Stimulated activated CD4-positive, alpha-beta T cell treated with anti-CD3 and anti-CD28 coated beads, Interleukin-1b, Interleukin-23, amount 100 ng/mL, for 24 hours (primary cell): ENCODE measurements at places on chromosomes 3 and 15.

- DNase-seq: no peak
Measured at GRCh38 chr3:99084156-99084555, 182.7 kb upstream of the DCBLD2 start.

DNA sequence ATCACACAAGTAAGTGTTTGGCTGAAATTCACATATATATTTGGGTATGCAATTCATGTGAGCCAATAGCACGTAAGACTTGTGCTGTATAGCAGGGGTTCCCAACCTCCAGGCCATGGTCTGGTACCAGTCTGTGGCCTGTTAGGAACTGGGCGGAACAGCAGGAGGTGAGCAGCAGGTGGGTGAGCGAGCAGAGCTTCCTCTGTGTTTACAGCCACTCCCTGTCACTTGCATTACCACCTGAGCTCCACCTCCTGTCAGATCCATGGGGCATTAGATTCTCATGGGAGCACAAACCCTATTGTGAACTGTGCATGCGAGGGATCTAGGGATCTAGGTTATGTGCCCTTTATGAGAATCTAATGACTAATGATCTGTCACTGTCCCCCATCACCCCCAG lies 59.7 kb downstream of the MAP3K13 start:
- no peak for DNase-seq

DNA sequence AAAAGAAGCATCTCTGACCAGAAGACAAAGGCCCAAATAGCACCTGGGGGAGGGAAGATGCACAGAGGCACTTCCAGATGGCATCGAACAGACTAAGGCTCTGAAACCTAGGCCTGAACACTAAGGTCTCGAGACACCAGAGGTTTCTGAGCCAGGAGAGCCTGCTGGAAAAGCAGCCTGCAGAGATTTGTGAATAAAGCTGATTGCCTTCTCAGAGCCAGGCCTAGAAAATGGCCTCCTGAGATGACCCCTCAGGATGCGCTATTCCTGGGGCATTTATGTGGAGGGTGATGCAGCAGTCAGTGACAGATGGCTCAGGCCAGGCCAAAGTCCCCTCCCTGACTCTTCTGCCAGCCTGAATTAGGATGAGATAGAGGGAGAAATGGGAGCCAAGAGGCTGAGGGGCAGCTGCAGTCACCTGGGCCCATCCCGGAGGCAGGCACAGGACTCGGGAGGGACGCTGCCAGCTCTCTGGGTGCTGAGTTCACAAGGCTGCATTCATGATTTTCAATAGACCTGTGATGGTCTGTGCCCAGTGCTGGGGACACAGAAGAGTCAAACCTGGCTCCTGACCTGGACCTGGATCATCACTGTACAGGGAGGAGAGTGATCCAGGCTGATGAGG lies 6.9 kb downstream of the PRSS50 start:
- DNase-seq: no peak

DNA sequence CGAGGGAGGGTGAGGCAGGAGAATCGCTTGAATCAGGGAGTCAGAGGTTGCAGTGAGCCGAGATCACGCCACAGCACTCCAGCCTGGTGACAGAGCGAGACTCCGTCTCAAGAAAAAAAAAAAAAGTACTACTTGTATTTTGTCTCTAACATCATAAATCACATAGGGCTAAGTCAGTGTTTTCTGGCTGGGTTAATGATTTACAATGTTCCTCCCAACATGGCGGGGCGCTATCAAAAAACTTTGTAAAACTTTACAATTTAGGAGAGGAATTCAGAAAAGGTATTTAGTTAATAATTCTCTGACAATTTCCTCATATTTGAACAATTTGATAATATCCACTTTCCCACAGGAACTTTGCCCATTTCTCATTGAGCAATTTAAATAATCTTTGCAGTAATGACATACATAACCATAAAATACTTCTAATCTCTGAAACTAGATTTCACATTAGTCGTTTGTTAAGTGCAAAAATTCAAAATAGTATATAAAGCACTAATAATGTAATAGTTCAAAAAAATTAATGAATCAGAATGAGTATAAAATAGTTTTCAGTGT lies 26.6 kb upstream of the B3GNT5 start:
- DNase-seq: no peak

DNA sequence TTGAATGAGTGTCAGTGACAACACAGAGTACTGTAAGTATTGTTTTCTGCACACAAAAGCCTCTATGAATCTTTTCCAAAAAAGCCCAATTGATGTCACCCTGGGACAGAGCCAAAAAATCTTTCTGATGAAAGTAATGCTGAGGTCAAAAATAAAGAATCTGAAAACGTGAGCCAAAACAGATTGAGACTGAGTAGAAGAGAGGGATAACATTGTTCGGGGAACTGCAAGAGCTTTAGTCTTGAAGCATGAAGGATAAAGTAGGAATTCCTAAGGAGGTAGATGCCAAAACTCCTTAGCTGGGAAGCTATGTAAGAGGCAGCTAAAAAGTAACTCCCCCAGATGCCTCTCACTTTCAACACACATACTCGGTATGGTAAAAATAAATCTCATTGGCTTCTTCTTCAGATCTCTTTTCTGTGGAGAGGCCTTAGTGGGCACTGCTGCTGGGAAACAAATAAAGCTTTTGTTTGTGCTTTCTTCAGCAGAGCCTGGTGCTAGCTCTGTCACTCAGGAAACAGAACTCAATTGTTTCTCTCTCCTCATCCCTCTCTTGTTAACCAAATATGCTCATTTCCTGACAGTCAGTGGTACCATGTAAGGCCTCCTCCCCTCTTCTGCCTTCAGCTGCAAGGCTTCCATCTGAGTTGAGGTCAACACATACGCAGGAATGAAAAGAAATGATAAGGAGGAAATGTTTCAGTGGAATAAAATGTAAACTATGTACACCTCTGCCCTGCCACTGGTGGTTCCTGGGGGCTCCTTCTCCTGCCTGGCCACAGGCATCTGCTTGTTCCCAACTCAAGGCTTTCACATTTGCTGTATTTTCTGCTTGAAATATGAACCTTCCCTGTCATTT lies 58.1 kb downstream of the CD200 start:
- DNase-seq: no peak

GRCh38 chr15:26892182-26892518 lies 25.3 kb downstream of the GABRA5 start:
- no peak for DNase-seq

- no peak for DNase-seq
Measured at GRCh38 chr3:124553178-124553577, 177.1 kb upstream of the UMPS start.

DNA sequence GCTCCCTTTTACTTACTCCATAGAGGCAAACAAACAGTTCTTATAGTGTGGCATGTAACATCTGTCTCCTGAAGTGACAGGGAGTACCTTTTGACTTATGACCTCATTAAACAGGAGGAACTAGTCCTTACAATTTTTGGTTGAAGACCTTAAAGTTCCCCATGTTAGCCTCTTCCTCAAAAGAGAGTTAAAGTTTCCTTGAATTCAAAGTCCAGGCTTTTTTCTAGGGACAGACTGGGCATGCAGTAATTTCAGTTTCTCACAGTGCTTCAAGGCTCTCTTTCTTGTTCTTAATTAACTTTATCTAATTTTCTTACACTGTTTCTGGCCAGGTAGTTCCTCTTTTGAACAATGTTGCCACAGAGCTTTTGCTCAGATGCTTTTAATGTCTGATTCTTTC lies 12.1 kb downstream of the GOLM2 start:
- DNase-seq: no peak

DNA sequence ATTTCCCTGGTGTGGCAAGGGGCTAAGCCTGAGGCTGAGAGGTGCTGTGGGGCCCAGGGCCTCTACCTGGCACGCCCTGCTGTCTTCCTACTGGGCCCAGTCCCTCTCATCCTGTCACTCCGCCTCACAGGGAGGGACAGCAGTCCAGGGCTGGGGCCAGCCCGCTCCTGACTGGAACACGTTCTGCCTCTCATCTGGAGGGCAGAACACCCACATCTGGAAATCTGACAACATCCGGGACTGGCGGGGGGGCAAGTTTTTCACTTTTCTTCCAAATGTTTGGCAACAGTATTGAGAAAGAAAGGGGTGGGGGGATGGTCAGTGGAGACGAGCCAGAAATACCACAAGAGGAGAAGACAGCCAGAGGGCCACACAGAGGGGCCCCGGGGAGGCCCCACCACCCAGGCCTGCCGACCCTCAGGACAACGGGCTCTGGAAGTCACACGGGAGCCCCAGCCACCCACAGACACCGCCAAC lies 1.8 kb upstream of the MYL3 start:
- DNase-seq: no peak

DNA sequence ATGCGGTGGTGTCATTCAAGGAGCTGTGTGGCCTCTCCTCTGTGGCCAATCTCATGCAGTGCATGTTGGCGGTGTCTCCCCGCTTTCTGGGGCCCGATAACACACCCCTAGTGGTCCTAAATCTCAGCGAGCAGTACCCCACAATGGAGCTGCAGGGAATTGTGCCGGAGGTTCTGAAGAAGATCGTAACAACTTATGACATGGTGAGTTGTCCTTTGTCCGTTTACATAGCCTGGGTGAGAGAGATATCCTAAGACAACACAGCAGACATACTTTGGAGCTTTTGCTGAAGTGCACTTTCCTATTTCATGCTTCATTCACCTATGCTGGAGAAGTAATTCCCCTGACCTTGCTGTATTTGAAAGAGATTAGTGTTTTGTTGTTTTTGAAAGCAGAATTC lies 130.0 kb downstream of the PLCL2 start:
- DNase-seq: no peak

- no peak for DNase-seq
Measured at GRCh38 chr15:32834156-32834555, 116.4 kb downstream of the GREM1 start.

DNA sequence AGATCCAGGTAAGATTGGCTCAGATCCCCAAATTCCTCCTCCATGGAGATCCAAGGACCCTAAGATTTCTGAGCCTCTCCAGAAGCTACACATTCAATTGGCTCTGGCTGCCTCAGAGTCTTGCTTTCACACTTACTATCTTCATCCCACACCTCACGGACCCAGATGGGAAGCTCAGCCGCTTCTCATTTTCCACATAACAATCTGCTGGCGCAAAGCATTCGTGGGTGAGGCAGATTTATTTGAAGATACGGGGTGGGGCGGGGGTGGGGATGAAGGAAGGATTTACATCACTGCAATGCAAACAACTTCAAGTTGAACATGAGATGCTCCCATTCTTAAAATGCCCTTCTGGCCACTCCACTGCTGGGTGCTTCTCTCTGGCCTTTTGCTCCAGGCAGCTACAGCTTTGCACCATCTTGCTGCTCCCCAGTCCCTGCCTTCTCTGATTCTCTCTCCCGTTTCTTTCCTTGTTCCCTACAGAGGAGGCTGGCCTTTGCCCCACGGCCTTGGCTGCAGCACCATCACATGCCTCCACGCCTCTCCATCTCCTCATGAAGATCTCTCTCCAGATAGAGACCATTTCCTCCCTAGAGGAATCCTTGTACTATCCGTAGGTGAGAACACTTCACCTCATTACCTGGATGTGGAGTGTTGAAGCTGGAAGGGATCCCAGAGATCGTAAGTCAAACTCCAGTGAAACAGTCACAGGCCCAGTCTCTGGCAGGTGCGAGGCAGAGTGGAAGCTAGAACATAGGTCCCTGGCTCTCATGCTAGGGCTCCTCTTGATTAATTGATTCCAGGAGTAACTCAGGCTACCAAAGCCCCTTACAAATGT lies 175.9 kb downstream of the RPLP1 start:
- no peak for DNase-seq

DNA sequence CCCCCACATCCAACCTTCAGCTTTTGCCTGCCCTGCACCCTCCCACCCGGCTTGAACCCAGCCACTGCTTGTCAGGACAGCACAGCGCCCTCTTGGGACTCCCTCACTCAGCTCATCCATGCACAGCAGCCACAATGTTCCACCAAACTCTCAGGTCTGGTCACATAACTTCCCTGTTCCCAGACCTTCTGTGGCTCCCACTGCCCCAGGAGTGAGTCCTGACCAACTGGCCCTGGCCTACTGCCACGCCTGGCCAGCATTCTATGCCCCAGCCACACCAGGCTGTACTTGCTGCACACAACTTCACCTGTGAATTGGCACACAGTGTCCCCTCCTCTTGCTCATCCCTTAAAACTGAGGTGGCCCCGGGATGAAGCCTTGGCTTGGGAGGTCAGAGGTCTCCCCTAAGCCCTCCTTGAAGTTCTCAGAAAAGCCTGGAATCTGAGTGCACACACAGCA lies 21.0 kb downstream of the PLXNB1 start:
- no peak for DNase-seq
